ENCODE measurements at places on chromosomes 7 and 10.

- DNase-seq: no peak
These were observed 113.7 kb upstream of the LRRN3 start for GRCh38 chr7:110977127-110977737.

DNA sequence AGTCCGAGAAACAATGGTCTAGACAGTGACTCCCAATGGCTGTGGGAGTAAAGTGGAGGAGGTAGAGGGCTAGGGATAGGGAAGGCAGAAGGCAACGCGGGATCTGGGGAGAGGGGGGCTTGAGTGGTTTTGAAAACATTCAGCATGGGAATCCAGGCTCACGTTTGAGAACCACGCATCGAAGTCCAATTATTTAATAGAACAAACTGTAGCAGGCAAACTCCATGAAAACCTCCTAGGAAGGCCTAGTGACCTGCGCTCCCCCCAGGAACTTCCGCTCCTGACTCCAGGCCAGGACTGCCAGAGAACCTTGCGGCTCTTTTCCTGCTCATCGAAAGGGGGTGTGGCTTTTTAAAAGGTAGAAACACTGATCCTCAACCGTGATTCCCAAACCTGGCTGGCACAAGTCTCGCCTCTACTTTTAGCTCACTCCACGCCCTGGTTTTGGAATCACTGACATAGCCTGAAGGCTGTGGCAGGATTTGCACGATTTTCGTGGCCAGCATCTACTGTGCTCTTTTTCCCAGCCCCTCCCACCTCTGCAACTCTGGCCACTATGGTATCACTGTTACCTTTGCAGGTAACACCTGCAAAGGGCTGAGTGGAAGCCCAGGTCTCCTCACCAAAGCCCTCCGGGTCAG, 43.4 kb downstream of the MYOF start:
- DNase-seq: no peak

GRCh38 chr7:8908889-8909288, 475.5 kb downstream of the NXPH1 start:
- DNase-seq: peak; percentile 26

- no peak for DNase-seq
These were observed 252.5 kb downstream of the ANKRD7 start for GRCh38 chr7:118477036-118477435.

- no peak for DNase-seq
These were observed 288.5 kb downstream of the ZEB1 start for GRCh38 chr10:31607481-31607880.

DNA sequence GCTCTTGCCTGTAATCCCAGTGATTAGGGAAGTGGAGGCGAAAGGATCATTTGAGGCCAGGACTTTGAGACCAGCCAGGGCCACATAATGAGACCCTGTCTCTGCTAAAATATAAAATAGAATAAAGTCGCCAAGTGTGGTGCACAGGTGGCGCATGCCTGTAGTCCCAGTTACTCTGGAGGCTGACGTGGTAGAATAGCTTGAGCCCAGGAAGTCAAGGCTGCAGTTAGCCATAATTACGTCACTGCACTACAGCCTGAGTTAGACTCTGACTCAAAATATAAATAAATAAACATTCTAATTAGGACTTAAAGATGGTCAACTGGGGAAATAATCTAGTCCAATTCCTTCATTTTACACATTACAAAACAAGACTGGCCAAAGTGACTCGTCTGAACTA, 768 bp downstream of the CHCHD2 start:
- peak; percentile 86 for DNase-seq

GRCh38 chr7:80307227-80307856, 172.7 kb downstream of the GNAI1 start:
- DNase-seq: no peak

DNA sequence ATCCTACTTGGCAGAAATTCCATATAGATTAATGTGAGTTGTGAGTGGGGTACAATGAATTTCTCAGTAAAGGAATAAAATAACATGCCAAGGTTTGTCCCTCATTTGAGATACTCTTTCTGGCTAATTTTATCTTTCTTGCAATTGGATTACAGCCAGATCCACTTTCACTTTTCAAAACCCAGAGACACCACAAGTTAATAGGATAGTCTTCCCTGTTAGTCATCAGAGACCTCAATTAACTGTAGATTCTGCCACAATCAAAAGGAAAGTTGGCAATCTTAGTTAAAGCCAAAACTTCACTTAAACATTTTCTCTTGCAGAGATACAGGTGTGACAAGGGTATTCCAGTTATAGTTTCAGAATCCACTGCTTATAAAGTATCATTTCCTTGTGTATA, 91.4 kb upstream of the PHYHIPL start:
- DNase-seq: no peak

GRCh38 chr7:148914208-148914777, 30.2 kb upstream of the EZH2 start:
- DNase-seq: no peak

DNA sequence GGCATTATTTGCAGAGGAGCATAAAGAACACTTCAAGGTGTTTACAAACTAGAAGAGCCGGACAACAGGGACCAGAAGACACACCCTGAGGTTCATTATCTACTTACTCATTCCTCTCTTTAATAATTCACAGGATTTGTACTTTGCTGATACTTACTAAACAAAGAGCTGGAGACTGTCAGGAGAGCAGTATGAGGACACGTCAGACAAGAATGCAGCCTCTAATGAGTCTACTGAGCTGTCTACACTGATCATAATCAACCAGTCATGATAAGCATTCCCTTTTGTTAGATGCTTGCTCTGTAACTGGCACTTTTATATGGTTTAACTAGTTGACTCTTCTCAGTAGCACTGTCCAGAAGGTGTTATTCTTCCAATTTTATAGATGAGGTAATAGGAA, 243.3 kb upstream of the CDC14C start:
- no peak for DNase-seq

- DNase-seq: no peak
These were observed 3.0 kb downstream of the IRF5 start for GRCh38 chr7:128940494-128941322.

GRCh38 chr7:137354961-137355360, 11.4 kb upstream of the PTN start:
- DNase-seq: no peak

DNA sequence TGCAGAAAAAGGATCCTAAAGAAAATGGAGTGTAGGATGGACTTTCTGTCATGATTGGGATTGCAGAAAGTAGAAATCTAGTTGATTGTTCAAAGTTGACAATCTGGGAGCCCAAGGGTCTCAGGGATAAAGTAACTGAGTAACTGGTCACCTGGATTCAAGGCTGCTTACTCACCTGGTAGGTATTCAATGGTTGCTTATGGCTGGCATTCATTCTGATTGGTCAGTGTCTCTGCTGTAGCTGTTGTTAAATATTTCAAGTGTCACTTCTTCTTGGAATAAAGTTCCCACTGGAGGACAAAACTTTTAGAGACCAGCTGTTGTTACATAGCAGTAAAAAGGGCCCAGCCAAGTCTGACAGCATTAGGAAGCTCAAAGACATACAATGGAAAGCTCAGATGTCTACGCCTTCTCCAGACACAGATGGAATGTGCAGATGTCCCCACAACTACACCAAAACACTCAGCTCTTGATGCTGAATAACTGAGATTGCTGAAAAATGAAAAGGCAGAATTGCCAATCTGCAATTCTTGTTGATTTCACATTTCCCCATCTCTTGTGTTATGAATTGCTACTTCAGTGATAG, 106.9 kb downstream of the ZNF467 start:
- DNase-seq: no peak

- DNase-seq: no peak
These were observed 22.9 kb downstream of the ATP6V1F start for GRCh38 chr7:128885370-128886187.

DNA sequence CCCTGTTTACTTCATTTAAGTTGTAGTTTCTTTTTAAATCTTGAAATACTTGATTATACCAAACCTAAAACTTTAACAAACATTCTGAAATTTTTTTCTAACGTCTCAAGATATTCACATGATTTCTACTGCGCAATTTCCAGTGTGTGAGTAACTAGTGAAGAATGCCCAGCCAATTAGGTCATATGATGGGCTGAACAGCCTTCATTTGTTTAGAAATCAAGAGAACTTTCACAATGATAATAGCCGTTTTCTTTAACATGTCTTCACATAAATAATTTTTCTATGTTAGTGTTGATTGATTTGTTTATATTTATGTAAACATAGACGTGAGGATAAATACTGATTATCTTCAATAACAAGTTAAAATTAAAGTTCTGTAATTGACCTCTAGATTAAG, 21.8 kb downstream of the STAM start:
- DNase-seq: peak; percentile 76

- no peak for DNase-seq
These were observed 8.1 kb downstream of the TASOR2 start for GRCh38 chr10:5692461-5693358.

GRCh38 chr10:132464256-132465192, 67.5 kb downstream of the PWWP2B start:
- no peak for DNase-seq

GRCh38 chr10:11881030-11881476, 57.9 kb downstream of the PROSER2 start:
- no peak for DNase-seq

DNA sequence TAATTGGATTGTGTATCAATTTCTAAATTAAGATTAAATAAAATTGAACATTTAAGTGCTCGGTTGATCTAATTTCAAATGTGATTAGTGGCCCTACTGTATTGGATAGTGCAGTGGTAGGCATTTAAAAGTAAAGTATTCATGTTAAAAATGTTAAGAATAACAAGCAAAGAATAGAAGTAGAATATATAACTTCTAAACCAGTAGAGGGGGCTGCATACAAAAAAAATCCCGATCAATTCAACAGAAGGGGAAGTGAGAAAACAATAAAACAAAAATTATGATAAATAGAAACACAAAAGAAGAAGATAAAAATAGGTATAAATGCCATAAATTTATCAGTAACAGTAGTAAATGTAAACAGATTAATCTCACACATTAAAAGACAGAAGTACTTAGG, 24.9 kb upstream of the WDFY4 start:
- DNase-seq: no peak

DNA sequence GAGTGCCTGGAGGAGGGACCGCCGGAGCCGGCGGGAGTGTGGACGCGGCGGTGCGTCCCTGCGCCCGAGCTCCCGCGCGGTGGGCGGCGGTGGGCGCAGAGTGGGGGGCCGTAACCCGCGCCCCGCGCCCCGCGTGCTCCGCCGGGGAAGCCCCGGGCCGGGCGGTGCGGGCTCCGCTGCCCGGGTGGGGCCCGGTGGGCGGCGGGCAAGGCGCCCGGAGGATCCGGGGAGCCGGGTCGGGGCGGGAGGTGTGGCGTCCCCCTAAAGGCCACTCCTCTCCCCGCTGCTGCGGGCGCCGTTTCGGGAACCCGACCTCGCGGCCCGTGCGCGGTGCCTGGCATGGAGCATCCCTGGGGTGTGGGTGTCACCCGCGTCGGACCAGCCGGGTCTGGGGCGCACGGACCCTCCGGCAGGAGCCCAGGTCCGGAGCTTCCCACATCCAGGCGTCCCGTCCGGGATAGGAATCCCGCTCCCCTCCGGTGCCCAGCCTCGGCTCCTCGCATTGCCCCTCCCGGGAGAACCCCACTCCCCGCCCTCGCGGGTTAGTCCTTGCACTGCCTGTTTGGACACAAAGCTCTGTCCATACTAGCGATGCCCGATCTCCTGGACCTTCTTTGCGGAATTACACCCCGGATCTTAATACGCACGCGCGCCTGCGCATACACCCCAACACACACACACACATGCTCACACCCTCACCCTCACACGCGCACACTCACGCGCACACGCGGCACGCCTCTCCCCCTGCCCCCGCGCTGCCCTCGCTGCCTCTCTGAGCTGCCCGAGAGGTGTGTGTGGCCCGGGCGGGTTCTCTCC, 723 bp downstream of the MTURN start:
- DNase-seq: peak; percentile 59

- DNase-seq: no peak
These were observed 312.8 kb downstream of the LRMDA start for GRCh38 chr10:75744261-75744660.

DNA sequence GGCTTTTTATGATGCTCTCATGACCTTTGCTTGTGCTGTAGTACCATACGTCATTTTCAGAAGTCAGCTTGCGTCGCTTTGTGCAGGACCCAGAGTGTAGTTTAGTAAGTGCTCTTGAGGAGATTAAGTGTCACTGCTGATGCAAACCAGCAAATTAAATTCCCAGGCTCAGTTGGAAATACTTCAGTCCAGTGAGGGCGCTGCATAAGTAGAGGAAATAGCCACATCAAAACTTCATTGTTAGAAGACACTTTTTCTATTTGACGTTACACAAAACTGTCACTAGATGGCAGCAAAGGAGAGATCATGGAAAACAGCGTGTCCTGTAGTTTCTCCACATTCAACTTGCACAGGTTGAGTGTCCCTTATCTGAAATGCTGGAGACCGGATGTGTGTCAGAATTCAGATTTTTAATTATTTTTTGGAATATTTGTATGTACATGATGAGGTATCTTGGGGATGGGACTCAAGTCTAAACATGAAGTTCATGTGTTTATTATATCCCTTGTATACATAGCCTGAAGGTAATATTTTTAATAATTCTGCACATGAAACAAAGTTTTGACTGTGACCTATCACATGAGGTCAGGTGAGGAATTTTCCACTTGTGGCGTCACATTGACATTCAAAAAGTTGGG, 7.9 kb downstream of the ZNF22 start:
- DNase-seq: peak; percentile 91

- no peak for DNase-seq
These were observed 164.4 kb downstream of the SH2D4B start for GRCh38 chr10:80702143-80702542.

GRCh38 chr7:30252885-30253795, 31.3 kb upstream of the ZNRF2 start:
- peak; percentile 79 for DNase-seq

DNA sequence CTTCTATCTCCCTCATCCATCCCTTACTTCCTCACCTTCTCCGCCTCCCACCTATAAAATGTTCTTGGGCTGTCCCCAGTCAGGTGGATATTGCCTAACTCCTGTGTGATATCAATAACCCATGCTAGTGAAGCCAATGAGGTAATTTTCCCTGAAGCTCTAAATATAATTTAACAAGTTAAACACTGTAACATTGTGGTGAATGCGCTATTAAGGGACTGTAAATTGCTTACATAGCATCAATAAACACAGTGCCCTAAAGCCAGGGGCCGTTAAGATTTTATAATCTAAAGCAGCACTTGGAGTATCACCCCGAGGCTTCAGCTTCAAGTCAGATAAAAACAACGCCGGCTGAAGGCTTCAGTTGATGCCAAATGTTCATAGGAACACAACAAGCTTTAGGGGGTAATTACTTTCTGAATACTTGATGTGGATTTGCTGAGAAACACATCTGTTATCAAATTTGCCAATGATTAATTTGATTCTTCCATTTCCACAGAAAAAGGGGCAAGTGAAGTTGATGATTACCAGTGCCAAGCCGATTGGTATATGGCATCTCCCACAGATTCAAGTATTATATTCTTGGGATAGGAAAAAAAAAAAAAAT, 138.4 kb downstream of the CREB5 start:
- DNase-seq: peak; percentile 82
